Activated CD4-positive, CD25-positive, alpha-beta regulatory T cell treated with anti-CD3 and anti-CD28 coated beads, Interleukin-2, amount 50 U/mL, for 72 hours (primary cell): ENCODE measurements at places on chromosomes 2 and 18.

GRCh38 chr2:239739206-239739605 is 285.9 kb downstream of the NDUFA10 start:
- no peak for DNase-seq

DNA sequence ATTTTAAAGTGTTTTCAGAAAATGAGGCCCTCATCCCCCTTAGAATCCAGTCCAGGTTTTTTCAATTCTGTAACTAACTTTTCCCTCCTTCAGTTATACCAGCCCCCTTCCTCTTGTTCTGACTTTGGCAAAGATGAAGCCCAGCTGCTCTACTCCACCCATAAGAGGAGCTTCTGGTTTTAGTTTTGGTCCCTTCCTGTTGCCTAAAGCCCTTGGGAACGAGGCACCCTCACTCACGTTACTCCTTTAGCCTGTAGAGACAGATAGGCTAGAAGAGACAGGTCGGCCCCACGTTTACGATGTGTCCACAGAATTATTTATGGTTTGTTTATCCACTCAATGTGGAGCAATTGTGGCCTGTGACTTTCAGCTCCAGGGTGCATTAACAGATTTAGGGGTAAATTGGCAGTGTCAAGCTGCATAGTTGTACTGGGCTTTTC is 454.2 kb upstream of the TNP1 start:
- no peak for DNase-seq

DNA sequence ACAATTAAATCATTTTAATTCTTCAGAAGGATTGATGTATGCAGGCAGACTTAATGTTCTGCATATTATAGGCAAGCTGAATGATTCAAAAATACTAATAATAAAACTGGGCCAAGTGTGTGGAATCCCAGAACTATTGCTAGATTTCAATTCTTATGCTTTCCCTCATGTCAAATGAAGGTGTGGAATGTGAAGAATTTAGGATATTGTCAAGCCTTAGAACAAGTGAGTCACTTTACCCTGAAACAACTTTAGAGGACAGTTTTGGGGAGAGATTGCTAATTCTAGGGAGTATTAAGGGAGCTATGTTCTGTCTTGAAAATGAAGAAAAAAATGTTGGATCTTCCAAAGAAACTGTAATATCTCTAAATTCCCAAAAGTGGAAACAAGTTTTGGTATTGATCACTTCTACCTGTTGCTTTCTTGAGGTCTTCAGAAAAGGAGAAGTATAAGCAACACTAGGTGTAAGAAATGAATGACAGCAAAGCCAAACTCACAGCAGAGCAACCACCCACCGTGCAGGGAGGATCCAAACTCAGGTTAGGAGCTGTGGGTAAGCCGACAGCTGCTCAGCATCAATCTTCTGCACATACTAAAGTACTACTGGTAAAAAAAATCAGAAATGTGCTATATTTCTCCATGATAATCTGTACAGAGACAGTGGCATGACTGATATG is 818.1 kb downstream of the SLC4A3 start:
- DNase-seq = no peak

DNA sequence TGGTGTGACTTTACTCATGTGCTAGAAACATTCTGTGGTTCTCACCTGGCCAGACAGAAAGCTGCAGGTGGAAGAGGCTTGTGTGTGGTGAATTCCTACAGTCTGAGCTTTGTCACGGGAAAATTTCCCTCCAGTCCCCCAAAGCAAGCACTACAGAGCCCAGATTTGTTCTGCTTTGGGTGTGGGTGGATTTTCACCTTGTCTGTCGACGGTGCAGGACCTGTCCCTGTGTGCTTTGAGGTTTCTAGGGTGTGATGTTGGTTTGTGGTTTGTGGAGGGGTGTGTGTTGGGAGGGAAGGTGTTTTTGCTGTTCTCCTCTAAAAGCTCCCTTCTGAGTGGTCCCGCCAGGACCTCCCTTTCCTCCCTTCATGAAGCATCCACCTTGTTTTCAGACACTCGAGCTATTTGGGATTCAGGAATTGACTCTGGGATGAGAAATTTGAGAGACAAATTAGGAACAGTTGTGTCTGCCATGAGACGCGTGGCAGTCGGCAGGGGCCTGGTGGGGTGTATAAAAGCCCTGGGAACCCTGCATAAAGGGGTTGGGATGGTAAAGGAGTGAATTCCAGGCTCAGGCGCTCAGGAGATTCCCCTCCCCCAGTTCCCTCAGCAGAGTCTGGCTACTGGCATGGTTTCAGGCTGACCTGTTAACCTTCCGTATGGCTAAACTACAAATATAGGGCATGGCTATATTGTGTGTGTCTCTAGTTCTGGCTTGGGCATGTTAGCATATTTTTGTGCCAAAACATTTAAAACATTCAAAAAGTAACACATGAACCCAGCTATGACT is 65.5 kb downstream of the DGKD start:
- no peak for DNase-seq

- no peak for DNase-seq
Measured at GRCh38 chr2:105384861-105385260, 14.0 kb downstream of the FHL2 start.

GRCh38 chr2:162016080-162016479 is 57.9 kb downstream of the DPP4 start:
- DNase-seq = no peak

DNA sequence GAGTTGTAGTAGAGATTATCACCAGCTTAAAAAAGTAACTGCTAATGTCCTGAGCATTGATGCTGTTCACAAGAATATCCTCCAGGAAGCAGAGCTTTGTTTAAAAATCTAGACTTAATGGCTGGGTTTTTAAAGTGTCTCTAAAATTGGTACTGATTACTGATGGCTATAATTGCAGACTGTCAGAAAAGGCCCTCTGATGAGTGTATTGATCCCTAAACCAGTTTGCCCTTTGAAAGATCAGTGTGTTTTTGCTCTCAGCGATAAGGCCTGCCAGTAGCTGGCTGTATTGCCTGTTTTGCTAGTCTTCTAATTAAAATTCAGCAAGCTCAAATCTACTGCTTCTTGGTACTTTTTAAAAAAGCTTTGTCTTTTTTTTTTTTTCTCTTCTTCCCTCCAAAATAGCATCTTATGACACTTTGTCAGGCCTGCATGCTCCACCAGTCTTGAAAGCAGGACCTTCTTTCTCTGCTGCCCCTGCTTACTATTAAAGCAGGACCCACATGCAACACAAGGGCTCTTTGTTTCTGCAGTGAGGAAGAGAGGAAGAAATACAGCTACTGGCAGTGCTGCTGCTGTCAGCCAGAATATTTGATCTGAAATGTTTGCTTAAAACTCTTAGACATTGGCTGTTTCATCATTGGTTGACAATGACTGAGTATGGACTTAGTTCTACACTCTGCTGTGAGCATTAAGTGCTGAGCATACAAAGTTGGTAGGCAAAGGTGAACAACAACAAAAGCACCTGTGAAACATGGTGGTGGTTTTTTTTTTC is 1.8 kb downstream of the SEC11C start:
- DNase-seq = no peak

GRCh38 chr18:26804519-26804918 is 61.0 kb downstream of the AQP4 start:
- no peak for DNase-seq

GRCh38 chr2:148553332-148553887 is 91.1 kb upstream of the EPC2 start:
- no peak for DNase-seq

- DNase-seq = peak; percentile 51
Measured at GRCh38 chr2:102000813-102001766, 9.3 kb downstream of the IL1R2 start.

DNA sequence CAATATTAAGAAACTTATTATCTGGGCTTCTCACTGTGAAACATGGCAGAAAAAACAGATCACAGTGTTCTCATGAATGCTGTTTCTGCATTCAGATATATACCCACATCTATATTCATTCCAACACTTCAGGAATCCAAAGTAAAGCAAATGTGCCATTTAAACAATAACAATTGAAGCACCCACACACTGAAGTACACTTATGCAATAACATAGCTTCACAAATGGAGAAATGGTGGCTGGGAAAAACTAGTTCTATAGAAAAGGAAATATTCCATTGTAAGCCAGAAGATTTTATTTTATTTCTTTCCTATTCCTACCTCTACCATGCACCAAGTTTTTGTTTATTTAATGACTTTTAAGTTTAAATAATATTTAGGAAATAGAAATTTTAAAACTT is 111.9 kb downstream of the DPP4 start:
- DNase-seq = no peak

DNA sequence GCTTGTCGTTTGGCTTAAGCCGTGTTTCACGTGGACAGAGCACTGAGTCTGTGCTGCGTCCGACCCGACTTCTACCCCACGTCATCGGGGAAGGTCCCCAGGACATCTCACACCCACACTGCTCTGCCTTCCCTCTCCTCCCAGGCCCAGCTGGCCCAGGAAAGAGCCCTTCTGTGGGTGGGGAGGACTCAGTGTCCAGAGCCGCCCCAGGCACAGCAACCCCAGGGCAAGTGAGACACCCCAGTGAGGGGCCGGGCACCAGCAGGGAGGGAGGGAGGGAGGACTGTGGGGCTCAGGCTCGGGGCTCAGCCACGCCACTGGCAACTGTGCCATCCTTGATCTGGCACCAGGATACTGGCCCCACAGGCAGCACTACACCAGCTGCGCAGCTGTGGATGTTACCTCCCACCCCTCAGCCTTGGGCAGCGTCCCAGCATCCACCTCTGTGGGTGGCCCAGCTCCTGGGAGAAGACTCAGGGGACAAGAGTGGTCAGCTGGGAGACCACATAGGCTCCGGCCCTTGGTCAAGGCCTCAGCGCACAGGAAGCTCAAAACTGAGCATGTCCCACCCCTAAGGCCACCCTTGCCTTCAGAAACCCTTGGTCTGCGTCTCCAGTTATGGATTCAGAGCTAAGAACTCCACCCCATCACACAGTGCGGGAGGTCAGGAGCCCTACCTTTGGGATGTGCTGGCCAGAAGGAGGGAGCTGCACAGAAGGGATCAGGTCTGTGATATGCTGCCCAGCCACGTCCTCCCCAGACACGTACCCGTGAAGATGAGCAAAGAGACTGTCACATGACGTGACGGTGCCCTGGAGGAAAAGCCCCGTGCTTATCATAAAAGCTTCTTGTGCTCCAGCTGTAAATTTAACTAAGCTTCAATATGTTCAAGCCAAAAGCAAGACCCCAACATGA is 11.7 kb downstream of the PASK start:
- DNase-seq = no peak

- DNase-seq = no peak
Measured at GRCh38 chr18:57915865-57916582, 112.9 kb upstream of the ATP8B1 start.

DNA sequence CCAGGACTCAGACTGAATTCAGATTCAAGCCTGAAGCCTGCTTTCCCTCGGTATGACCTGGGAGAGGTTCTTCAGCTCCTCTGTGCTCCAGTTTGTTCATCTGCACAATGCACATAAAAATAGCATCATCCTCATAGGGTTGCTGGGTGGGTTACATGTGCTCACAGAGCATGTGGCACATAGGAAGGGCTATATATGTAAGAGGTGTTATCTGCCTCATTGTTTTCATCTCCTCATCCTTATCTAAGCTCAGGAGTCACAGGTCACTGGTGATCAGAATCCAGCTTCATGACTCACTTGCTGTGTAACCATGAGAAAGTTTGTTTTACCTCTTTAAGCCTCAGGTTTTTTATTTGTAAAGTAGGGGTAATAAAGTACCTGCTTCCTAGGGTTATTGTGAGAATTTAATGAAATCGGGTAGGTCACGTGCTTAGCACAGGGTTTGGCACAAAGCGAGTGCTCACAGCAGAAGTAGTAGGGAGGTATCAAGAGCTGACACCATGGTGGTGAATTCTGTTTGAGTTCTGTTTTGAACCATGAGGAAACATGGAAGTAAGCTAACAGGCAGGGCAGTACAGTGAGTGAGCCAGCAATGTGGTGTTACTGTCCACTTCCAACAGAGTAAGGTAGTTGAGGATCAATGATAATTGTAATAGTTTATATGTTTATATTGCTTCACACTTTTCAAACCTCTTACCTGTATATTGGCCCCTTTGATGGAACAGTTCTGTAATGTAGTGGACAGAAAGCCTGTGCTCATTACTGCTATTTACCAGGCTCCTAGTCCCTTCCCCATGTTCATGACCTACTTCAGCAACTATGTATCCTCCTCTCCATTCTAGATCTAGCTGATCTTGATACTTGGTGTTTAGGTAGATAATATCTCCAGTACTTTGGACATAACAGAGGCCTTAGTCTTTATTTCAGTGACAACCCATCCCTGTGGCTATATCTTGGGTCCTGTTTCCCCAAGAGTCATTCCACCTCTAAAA is 141.4 kb upstream of the LTBP1 start:
- no peak for DNase-seq
